ENCODE measurements at places on chromosomes 3 and 15.

DNA sequence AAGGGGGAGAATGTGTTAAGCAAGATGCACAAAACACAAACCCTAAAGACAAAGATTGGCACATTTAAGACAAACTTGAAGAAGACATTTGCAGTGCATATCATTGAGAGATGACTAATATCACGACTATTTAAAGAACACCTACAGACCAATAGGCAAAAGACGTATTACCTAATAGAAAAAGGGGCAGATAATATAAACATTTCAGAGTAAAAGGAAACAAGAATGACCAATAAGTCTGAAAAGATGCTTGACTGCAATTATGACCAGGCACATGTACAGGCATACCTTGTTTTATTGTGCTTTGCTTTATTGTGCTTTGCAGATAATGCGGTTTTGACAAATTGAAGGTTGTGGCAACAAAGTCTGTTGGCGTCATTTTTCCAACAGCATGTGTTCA, 4.9 kb downstream of the HACD3 start:
- ATAC-seq: no peak

- no peak for ATAC-seq
Observed at GRCh38 chr3:156792945-156793344, 33.2 kb upstream of the LEKR1 start.

- ATAC-seq: no peak
Observed at GRCh38 chr3:8891774-8892173, 71.5 kb downstream of the RAD18 start.

DNA sequence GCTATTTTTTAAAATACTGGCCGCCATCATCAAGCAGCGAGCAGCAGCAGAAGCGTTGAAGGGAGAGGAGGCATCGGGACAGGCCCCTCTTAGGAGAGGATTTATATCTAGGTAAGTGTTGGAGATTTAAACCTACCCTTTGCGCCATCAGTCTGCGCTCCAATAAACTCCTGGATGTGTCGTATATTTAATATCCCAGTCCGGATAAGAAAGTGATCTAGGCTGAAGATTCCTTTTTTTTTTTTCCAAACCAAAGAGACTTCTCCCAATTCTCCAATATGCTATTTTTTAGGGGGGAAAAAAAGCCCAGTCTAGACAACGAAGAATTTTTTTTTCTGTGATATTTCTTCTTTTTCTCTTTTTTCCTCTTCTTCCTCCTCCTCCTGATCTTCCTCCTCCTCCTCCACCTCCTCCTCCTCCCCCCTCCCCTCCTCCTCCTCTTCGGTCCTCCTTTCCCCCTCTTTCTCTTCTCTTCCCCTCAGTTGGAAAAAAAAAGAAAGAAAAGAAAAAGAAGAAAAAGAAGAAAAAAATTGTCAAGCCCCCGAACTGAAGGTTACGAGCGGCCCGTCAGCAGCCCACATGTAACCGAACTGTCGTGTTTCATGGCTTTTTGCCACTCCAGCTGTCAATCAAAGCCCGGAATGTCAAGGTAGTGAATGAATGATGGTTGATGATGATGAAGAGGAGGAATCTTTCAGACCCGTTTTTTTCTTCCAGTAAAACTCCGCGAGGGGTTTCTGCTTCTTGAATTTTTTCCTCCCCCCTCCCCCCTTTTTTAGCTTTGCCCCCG, 835 bp downstream of the MEIS2 start:
- no peak for ATAC-seq

DNA sequence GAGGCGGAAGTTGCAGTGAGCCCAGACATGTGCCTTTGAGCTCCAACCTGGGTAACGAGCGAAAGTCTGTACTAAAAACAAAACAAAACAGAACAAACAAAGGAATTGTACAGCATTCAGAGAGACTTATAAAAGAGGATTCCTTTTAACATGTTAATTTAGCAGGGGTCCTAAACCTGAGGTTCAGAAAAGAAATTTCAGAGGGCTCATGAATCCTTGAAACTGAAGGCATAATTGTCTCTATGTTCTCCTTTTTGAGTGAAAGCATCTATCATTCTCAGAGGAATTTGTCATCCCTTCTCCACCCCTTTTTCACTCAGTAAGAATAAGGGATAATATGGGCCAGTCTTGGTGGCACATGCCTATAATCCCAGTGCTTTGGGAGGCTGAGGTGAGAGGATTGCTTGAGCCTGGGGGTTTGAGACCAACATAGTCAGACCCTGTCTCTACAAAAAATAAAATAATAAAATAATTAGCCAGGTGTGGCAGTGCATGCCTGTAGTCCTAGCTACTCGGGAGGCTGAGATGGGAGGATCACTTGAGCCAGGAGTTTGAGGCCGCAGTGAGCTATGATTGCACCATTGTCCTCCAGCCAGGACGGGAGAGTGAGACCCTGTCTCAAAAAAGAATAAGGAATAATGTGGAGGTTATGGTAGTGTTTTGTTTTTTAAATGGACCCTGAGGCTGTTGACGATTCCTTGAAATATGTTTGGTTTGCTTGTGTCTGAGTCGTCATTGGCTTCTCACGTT, 309.1 kb upstream of the C2CD4B start:
- ATAC-seq: no peak

GRCh38 chr15:85168642-85169173, 187.1 kb downstream of the PDE8A start:
- ATAC-seq: peak; percentile 87

GRCh38 chr15:99120050-99120777, 15.3 kb downstream of the SYNM start:
- ATAC-seq: no peak

DNA sequence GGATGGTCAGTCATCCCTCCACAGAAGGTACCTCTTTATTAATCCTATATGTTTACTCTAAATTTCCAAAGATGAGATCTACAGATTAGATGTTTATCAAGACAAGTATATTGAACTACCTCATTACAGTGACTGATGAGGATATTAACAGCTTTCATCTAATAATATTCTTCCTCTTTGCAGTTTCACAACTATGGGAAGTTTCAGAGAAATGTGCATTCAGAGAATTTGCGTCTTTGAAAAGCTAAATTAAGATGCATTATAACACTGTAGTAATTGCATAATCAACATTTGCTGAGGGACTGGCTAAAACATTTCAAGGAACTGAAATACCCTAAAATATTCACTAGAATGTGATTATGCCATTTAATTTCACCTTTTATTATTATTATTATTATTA, 46.7 kb downstream of the MCF2L2 start:
- no peak for ATAC-seq

DNA sequence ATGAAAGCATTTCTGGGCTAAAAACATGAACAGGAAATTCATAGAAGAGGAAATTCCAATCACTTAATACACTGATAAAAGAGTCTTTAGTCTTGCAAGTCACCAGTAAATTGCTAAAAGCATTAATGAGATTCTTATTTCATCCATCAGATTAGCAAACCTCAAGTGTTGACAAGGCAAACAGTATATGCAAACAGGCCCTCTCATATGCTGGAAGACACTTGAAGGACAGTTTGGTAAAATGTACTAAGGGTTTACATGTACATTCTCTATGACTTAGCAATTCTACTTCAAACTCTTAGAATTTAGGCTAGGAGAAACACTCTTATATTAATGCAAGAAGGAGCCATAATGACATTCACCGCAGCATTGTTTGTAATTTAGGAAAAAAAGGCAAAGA, 586.1 kb upstream of the GBE1 start:
- no peak for ATAC-seq

DNA sequence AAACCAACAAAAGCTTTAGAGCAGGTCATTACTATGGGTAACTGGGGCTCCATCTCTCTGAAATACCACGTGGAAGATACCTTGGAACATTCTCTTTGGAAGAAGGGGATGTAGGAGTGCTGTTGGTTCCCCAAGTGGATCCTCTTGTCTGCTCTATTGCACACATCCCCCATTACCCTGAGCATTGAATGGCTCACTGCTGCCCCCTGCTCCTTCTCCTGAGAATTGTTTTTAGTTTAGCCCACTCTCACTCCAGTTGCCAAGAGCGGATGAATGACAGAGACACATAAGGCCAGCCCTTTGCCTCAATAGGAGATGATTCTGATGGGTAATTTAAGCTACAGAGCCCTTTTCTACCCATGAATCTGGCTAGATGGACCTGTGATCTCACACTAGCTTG, 135.6 kb upstream of the SUCLG2 start:
- peak; percentile 52 for ATAC-seq

DNA sequence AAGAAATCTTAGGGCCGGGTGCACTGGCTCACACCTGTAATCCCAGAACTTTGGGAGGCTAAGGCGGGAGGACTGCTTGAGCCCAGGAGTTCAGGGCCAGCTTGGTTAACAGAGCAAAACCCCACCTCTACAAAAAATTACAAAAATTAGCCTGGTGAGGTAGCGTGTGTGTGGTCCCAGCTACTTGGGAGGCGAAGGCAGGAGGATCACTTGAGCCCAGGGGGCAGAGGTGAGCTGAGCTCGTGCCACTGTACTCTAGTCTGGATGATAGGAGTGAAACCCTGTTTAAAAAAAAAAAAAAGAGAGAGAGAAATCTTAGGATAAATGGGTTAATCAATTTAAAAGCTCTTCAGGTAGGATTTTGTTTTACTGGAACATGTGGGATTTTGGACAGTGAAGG, 31.2 kb upstream of the DUT start:
- no peak for ATAC-seq

DNA sequence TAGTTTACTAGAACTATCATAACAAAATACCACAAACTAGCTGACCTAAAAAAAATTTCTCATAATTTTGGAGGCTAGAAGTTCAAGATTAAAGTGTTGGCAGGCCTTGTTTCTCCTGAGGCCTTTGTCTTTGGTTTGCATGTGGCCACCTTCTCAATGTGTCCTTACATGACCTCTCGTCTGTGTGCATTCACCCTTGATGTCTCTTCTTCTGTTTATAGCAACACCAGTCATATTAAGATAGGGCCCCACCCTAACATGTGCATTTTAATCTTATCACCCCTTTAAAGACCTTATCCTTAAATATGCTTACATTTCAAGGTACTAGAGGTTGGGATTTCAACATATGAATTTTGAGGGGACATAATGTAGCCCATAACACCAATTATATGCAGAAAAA, 177.0 kb downstream of the ZBBX start:
- no peak for ATAC-seq

DNA sequence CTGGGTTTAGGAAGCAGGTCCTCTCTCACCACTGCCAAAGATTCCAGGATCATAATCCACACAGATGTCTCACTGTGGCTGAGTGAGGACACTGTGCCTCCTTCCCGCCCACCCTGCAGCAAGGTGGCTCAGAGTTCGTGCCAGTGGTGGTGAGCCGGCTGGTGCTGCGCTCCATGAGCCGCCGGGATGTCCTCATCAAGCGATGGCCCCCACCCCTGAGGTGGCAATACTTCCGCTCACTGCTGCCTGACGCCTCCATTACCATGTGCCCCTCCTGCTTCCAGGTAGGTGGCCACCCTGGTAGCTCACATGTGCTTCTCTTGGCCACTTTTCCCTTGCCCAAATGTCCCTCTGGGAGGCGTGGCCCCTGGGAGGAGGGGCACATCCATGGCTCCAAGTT, 9.0 kb upstream of the RHO start:
- no peak for ATAC-seq

DNA sequence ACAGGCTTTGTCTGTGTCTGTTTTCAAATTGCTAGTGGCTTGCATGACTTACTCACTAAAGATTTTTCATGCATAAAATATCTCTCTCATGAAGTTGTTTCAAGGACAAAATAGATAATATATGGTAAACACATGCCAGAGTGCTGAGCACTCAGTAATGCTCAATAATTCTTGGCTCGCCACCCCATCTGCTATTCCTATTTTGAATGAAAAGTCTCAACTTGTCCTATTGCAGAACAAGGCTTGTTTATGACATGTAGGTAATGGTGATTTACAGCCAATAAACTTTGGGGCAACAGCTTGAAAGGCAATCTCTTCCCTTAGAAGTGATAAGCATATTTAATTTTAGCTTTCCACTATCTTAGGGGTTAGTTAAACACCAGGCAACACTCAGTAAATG, 789.0 kb upstream of the ROBO1 start:
- ATAC-seq: no peak

DNA sequence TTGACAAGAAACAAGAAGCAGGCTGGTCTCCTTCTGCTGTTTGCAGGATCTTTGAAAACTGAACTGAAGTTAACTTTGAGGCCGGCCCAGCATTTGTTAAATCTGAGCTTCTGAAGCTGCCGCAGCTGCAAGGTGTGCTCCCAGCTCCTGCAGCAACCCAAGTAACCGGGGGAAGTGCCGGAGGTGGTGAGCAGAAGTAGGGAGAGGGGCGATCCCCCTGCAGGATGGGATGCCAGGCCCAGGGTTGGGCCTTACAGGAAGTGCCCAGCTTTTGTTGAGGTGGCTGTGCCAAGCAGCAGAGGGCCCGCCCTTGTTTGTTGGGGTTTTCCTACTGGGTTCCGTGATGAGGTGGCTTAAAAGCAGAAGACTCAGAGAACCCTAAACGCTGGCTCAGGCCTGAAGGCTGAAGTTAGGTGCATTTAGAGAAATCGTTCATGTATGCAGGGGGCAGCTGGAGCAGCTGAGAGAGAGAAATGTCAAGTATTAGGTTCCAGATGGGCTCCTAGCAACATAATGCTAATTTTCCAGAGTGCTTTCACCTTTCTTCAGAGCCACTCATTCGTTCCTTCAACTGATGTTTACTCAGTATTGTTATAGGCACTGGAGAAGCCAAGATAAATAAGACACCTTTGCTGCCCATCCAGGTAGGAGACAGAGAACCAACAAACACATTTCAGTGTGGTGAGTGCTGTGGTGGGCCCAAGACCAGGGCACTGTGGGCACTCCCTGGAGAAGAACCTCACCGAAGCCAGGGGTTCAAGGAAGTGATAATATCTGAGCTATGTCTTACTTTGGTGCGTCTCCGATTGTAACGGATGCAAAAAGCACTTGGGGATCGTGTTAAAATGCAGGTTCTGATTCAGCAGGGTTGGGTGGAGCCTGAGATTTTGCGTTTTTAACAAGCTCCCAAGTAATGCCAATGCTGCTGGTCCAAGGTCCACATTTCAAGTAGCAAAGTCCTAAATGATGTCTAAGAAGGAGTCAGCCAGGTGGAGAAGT, 42.2 kb upstream of the PLCL2 start:
- peak; percentile 70 for ATAC-seq

GRCh38 chr3:114880078-114880477, 267.0 kb downstream of the ZBTB20 start:
- ATAC-seq: no peak

DNA sequence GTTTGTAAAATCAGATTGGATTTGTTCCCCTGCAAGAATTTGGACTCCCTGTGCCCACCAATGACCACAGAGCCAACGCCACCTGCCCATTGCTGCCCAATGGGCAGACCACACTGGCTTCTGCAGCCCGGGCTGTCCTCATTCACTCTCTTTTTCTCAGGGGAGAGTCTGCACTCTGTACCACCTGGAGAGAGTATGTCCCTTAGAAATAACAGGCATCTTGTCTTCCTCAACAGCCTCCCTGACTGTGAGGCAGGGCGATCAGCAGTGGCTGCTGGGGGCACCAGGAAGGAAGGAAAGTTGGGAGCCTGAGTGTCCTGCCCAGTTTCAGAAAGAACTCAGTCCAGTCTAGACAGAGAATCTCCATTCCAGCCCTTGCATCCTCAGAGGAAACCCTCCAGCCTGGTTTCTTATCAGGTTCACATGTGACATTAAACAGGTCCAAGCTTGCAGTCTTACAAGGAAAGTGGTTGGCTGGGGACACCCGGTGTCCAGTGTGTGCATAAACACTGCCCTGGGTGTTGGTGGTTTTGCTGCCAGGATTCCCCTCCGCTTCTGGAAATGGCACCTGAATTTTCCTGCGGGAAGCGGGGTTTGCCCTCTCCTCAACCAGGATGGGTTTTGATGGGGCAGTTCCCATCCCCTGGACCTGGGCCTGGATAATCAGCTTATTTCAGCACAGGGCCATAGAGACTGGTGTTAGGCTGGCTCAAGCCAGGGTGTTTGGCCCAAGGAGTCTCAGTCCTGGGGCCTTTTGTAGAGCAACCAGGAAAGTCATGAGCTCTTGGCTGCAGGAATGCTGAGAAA, 37.2 kb downstream of the SSUH2 start:
- ATAC-seq: peak; percentile 71

- no peak for ATAC-seq
Observed at GRCh38 chr3:11273891-11274291, 1.7 kb downstream of the ATG7 start.

All from esophagus mucosa (tissue), 1 donor.